ENCODE measurements at places on chromosomes 1 and 21.

- DNase-seq, result no peak
Measured at GRCh38 chr1:208344202-208344857, 100.1 kb upstream of the PLXNA2 start.

- no peak for DNase-seq
Measured at GRCh38 chr21:28233536-28234220, 759.0 kb downstream of the LTN1 start.

DNA sequence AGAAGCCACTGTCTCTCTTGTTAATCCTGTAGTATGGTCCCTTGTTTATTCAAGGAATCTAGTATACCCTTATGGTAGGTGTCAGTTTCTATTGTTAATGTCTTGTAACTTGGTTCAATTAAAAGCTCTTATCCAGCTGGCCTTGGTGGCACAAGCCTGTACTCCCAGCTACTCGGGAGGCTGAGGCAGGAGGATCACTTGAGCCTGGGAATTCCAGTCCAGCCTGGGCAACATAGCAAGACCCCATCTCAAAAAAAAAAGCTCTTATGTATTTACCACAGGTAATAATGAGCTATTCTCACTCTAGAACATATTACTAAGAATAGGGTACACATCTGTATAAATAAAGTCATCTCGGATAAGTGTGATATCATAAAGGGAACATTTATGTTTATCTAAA is 46.5 kb downstream of the TMEM200B start:
- no peak for DNase-seq

DNA sequence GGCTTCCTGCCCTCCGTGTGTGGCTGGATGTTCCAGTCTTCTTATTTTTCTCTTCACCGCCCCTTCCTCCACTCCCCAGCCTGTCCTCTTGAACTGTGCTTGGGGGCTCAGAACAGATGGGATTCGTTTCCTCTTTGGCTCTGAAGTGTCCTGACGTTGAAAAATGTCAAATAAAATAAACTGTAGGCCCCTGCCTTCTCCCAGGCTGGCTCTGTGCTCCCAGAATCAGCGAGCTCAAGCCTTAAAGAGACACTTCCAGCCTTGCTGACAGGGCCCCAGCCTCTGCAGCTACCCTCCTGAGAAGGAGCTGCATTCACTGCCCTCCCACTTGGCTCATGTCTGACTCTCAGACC is 104.2 kb upstream of the IPO9 start:
- no peak for DNase-seq

DNA sequence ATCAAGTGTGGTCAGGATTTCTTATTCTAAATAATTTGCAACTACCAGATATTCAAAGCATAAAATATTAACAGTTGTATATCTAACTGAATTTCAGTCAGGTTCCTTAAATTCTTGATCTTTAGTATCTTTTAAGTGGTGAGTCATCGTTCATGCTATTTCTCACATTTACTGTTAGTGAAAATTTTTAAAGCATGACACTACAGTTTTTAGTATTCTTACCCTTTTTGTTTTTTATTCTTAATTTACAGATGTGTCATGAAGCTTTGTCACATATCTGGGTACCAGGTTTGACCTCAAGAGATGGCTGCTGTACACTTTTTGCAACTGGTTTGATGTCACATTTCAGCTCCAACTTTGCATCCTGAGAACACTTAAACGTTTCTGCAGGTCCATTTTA is 12.7 kb downstream of the AKIRIN1 start:
- no peak for DNase-seq

DNA sequence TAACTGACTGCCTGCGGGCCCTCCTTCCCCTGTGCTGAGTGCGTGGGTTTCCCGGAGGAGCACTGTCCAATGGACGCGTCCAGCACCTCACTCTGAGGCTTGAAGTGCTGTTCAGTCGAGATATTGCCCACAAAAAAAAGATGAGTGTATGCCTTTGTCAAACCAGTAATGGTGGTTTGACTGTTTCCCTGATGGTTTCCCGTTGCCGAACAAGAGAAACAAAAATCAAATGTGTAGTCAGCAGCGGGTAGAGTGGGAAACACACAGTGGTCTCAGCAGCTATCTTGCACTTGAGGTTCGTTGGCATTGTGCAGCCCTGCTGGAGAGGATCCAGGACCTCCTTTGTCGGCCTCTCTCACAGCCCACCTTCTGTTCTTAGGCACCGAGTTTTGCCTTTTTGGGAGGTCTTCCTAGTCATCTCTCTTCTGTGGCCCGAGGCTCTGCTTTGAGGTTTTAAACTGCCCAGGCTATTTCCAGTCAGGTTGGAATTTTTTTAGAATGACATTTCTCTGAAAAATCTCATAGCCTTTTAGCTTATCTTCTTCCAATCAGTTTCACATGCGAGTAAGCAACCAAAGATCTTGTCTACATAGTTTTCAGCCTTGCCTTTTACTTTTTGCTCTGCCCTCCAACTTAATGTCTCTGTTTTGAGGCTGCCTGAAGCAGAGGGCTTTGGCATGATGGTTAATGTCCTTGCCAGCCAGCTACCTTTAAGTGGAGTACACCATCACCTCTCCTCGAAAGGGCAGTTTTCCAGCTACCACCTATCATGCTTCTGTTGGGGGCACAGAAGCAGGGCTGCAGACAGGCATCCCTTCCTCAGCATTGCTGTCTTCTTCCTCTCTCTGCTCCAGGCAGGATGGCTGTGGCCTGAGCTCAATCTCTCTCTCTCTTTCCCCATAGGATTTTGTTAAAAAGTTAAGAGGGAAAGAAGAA is 132.3 kb downstream of the URB2 start:
- DNase-seq, result no peak

GRCh38 chr1:159091607-159092031 is 15.1 kb upstream of the AIM2 start:
- no peak for DNase-seq

DNA sequence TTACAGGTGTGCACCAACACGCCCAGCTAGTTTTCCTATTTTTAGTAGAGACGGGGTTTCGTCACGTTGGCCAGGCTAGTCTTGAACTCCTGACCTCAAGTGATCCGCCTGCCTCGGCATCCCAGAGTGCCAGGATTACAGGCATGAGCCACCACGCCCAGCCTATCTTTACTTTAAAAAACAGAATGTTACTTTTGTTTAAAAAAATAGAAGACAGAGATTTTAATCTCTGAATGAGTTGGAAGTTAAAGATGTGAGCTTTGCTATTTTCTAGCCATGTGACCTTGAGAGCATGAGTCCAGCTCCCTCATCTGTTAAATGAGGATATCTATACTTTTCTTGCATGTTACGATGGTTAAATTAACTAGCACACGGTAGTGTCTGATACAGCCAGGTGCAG is 3.9 kb upstream of the PUM1 start:
- DNase-seq, result no peak

DNA sequence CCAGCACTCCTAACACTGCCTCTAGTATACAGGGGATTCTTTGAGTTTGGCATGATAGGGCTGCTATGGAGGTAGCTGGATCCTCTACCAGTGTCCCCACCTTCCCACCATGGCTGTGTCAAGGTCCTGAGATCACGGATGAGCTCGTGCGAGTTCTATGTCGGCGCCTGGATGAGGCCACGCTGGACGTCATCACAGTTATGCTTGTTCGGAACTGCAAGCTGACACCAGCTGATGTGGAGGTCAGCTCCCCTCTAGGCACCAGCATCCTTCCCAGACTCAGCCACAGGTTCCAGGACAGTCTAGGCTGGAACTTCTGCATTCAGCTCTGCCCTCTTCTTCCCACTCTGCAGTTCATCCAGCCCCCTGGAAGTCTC is 15.2 kb downstream of the HYI start:
- peak; percentile 60 for DNase-seq

DNA sequence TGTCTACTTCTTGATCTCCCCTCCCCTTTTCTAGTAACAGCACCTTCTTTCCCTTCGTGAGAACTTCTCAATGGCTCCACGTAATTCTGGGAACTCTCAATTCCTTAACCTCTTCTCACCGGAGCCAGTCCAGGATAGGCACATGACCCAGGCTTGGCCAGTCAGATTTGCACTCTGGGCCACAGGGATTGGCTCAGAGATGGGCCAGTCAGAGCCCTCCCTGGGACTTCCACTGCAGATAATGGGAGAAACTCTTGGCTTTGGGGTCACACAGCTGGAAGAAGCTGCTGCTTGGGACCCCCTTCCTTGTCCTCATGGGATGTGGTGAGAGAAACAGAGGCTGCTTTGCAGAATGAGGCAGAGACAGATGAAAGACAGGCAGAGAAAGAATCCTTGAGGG is 302.3 kb downstream of the PTPRU start:
- no peak for DNase-seq

DNA sequence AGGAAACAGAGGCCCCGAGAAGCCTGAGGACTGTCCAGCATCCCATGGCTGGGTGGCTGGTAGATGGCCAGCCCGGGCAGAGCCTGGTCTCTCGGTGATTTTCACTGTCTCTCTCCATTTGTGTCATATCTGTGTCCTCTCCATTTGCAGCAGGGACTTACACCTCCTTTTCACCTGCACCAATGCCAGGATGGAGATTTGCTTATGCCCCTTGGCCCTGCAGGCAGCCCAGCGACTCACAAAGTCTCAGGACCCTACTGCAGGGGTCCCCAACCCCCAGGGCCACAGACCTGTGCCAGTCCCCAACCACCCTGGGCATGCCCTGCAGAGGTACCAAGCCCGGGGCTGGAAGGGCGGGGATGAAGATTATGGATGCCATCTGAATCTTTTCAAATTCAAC is 201.6 kb downstream of the RHOU start:
- DNase-seq, result no peak

DNA sequence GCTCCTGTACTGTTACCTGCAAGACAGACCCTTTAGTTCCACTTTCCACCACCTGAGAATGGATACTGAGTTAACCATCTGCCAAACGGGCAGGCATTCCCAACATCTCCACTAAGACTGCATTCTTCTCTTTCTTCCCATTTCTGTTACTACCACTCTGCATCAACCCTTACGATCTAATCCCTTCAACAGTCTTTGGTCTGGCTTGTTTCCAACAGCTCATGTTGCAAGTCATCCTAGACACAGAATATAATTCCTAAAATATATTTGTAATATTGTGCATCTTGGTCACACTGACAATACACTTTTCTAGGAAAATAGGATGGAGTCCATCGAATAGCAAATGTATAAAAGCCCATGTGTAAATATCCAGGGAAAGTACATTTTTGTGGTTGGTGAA is 166.7 kb downstream of the SIPA1L2 start:
- no peak for DNase-seq

DNA sequence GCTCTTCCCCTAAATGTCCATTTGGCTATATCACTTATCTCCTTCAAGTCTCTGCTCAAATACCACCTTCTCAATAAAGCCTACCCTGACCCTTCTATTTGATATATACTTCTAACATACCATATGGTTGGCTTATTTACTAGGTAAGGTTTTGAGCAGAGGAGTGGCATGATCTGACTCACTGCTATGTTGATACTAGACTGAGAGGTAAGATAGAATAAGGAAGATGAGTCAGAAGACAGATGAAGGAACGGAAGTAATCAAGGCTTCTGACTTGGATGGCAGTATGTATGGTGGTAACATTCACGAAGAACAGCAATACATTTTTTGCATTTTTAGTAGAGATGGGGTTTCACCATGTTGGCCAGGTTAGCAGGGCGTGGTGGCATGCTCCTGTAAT is 4.8 kb upstream of the HRNR start:
- DNase-seq, result no peak

DNA sequence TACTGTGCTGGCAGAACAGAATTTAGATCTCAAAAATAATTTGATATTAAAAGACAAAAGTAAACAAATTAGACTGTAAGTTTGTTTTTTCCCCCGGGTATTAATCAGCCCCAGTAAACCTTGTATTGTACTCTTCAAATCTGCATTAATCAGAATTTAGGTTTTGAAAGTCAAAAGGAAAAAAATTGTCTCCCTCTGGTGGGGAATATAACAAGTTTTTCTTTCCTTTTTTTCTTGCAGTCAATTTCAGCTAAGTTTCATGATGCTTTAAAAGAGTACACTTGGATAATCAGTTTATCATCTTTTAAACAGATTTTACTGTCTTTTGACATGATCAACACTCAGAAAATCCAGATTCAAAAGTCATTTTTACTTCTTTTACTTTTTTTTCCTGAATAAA is 134.5 kb upstream of the PKN2 start:
- no peak for DNase-seq

- DNase-seq, result no peak
Measured at GRCh38 chr1:116182019-116182714, 71.0 kb downstream of the MAB21L3 start.

GRCh38 chr1:203778146-203778545 is 13.2 kb downstream of the LAX1 start:
- DNase-seq, result no peak

- DNase-seq, result no peak
Measured at GRCh38 chr1:11654137-11654938, at the start of the genes FBXO2 and FBXO44. TSS of gene FBXO2 (minus strand) at chr1:11654429. CDS start at chr1:11654340, 89 bp downstream. TSS of gene FBXO44 (plus strand) at chr1:11654877. CDS start at chr1:11655836, 959 bp downstream.

DNA sequence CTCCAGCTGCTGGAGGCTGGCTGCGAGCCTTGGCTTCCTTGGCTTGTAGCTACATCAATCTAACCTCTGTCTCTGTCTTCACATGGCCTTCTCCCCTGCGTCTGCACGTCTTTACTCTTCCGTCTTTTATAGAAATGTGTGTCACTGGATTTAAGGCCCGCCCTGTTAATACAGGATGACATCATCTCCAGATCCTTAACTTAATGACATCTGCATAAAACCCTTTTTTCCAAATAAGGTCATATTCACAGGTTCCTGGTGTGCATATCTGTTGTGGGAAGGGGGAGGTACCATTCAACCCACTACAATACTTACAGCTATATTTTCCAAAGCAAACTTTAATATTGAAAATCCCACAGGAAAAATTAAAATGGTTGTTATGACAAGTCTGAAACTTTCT is 165.3 kb upstream of the FOXD3 start:
- DNase-seq, result no peak

DNA sequence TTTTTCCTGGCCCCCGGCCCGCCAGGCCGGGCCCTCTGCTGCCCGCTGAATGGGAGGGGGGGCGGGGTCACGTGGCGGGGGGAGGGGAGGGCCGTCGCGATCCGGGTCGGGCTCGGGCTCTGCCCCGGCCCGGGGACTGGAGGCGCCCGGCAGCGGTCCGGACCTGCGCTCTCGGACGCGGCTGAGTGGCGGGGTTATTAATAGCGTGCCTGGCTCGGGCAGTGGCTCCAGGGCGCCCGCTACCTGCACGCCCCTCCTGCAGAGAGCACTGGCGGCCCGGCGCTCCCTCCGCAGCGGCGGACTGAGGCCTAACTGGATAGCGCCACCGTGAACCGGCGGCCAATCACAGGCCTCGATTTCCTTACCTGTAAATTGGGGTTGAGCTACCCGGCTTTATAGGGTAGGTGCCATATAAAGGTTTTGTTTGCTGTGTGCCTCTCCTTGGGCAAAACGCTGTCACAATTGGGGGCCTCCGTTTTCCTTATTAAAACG is 28.1 kb downstream of the AHDC1 start:
- peak; percentile 91 for DNase-seq
